ENCODE measurements at places on chromosomes 5 and 9.

DNA sequence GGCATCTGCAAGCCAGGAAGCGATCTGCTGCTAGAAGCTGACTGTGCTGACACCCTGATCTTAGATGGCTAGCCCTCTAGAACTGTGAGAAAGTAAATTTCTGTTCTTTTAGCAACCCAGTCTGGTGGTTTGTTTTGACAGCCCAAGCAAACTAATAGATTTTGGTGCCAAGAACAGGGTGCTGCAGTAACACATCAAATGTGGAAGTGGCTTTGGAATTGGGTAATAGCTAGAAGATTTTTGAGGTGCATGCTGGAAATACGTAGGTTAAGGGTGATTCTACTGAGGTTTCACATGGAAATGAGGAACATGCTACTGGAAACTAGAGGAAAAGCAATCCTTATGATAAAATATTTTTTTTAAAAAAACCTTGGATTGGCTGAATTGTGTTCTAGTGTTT lies 153.5 kb upstream of the SH3GL2 start:
- DNase-seq, result peak; percentile 8

- peak; percentile 71 for DNase-seq
Observed at GRCh38 chr9:129436751-129437625, 183.9 kb downstream of the C9orf50 start.

- DNase-seq, result peak; percentile 86
Observed at GRCh38 chr5:139638090-139638735, 9.9 kb upstream of the CXXC5 start.

GRCh38 chr5:127665641-127666040 lies 16.8 kb downstream of the CTXN3 start:
- DNase-seq, result no peak

DNA sequence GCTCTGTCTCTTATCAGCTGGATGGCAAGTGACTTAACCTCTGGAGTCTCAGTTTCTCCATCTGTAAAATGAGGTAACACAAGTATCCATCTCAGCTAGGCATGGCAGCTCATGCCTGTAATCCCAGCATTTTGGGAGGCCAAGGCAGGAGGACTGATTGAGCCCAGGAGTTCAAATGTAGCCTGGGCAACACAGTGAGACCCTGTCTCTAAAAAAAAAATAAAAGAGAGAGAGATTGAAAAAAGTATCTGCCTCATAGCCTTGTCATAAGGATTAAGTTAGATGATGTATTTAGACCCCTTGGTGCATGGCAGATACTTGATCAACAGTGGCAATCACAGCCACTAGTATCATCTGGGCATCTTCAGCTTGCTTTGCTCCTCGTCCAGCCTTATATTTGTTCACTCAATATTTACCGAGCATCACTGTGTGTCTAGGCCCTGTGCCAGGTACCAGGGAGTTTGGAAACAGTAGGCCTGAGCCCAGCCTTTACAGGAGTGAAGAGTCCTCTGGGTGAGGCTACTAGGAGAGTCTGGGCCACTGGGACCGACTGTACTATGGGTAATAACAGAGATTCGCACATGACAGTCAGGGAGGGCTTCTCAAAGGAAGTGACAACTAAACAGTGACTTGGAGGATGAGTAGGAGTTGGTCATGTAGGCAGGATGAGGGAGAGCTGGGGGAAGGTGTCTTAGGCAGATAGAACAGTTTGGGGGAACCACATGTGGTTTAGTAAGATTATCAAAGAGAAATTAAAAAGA lies 34.2 kb downstream of the CORO2A start:
- DNase-seq, result peak; percentile 65

GRCh38 chr9:20513126-20513913 lies 109.0 kb downstream of the MLLT3 start:
- DNase-seq, result no peak

GRCh38 chr5:9245071-9245470 lies 300.8 kb downstream of the SEMA5A start:
- no peak for DNase-seq

DNA sequence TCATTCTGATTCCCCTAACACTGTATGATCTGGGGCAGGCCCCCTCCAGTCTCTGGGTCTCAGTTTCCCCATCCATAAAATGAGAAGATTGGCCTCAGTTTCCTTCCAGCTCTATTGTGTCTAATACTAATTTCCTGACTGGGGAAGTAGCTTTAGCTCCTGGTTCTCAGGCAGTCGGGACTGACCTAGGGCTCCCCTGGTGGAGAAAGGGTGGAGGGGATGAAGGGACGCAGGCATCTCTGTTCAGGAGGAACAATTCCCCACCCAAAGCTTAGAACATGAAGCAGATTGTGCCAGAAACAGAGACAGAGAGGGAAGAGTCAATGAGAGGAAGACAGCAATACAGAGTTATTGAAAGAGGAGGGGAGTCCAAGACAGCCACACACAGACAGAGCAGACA lies 14.2 kb upstream of the PTGS1 start:
- peak; percentile 53 for DNase-seq

DNA sequence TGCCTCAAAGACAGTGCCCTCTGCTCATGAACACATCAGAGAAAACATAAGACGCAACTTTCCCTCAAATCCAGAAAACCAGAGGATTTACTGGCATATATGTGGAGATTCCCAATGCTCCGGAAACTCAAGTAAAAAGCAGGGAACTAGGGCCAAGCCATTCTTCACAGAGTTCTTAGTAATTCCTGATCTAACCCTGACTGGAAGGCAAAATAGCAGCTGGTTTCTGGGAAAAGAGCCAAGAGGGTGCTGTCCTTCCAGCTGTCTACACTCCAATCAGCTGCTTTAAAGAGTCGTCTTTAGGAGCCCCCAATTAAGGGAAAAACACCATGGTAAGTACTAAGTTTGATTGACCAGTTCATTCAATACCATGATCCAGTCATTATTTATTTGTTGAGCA lies 49.6 kb downstream of the GNA14 start:
- no peak for DNase-seq

- DNase-seq, result no peak
Observed at GRCh38 chr5:149490599-149491485, 60.4 kb downstream of the CSNK1A1 start.

- DNase-seq, result no peak
Observed at GRCh38 chr5:38595132-38595745, 38.8 kb upstream of the LIFR start.

- no peak for DNase-seq
Observed at GRCh38 chr5:6483880-6484382, 35.3 kb downstream of the UBE2QL1 start.

- no peak for DNase-seq
Observed at GRCh38 chr5:170545811-170546210, 42.0 kb downstream of the KCNIP1 start.

DNA sequence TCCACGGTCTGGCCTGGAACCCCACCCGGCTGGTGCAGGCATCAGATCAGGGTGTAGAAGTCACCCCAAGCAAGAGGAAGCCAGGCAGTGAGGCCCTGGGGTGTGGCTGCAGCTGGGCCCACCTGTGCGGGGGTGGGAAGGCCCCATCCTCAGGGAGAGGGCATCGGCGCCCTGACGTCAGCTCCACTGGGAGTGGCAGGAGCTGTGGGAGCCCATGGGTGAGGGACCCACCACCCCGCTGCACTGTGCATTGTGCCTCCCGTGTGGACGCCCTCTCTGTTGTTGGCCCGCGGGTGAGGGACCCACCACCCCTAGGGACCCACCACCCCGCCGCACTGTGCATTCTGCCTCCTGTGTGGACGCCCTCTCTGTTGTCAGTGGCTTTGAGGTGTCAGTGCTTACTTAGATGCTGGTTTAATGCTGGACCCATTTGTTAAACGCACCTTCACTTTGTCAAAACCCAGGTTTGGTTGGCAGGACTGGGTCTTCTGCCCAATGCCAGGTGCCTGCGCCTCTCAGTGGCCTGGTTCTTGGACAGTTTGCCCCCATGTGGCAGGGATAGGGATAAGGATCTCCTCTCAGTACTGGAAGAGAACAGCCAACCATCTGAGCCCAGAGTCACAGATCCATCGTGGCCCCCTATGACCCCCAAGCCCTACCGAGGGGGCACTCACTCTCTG lies 6.9 kb upstream of the EXOC3 start:
- DNase-seq, result peak; percentile 56

- no peak for DNase-seq
Observed at GRCh38 chr9:114011313-114011712, 66.8 kb downstream of the AMBP start.
